Stimulated activated CD8-positive, alpha-beta memory T cell treated with anti-CD3 and anti-CD28 coated beads, Interleukin-2, amount 100 ng/mL, for 48 hours (primary cell): ENCODE measurements at places on chromosomes 6 and 20.

- DNase-seq = no peak
Measured at GRCh38 chr6:134480593-134480992, 162.7 kb upstream of the SGK1 start.

DNA sequence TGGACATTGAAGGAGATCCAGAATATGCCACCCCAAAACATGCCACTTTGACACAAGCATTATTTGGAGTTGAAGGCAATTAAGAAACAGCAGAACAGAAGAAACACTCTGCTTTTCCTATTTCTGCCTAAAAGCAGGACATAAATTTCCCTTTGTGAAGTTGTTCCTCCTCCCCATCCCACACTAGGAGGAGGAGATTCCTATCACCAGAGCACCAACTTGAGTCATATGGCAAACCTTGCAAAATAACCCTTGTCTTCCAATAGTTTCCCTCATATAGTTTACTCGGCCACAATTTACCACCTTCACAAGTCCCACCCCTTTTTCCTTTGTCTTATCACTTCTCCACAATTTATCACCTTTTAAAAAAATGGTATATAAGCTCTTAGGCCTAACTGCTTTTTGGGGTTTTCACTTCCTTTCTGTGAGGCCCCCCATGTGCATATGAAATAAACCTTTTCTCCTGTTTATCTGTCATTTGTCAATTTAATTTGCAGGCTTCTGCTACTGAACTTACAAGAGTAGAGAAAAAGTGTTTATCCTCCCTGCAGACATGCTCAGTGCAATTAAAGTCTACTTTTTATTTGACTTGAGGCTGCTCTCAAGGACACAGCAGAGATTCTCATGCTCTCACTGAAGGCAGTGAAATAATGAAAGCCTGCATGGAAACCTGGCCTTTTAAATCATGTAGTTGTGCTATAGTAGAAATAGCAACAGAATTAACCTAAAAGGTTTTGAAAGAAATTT, 2.8 kb upstream of the RAB23 start:
- no peak for DNase-seq

DNA sequence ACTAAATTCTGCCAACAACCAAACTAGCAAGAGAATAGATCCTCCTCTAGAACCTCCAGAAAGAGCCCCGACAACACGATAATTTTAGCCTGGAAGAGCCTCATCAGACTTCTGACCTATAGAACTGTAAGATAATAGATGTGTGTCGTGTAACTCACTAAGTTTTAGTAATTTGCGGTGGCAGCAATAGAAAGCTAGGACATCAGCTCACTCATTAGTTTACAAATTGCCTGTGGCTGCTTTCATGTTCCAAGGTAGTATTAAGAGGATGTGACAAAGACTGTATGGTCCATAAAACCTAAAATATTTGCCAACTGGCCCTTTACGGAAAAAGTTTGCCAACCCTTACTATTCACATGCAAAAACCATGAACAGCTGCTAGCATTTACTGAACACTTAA, 17.3 kb downstream of the CYP24A1 start:
- no peak for DNase-seq

DNA sequence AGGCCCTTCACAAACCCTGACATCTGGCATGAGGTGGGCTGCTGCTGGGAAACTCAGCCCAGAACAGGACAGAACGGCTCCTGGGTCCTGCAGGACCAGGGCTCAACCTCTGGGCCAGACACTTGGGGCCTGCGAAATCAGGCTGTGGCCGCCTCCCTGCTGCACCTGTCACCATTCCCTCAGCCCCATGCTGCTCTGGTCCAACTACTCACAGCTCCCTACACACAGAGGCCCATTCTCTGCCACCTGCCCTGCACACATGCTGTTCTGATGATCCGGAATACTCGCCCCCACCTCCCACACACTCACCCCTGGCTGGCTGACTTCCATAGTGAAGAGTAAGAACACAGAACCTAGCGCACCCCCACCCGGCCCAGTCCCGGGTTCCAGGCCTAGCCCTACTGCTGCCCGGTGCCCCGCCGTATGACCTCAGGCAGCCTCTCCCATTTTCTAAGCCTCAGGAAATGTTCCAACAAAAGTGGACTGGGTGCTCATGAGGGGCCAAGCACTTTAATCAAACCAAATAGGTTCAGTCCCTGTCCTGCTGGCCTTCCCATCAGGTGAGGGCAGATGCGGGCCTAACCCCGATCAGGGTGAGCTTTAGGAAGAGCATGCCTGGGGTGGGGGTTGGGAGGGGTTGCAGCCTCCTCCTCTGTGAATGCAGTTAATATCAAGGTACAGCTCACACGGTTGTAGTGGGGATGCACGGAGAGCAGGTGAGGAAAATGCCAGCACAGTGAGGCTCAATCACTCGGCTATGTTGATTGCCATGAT, 3.9 kb downstream of the PEDS1 start:
- no peak for DNase-seq

- DNase-seq = no peak
Measured at GRCh38 chr20:20233041-20233514, 134.8 kb upstream of the INSM1 start.

GRCh38 chr20:52047811-52048764, 143.5 kb downstream of the ZFP64 start:
- DNase-seq = peak; percentile 14

- DNase-seq = no peak
Measured at GRCh38 chr20:48812600-48813445, 15.0 kb downstream of the PREX1 start.

GRCh38 chr20:11437090-11437489, 480.6 kb upstream of the BTBD3 start:
- no peak for DNase-seq

GRCh38 chr6:108348655-108349349, 53.9 kb downstream of the AFG1L start:
- DNase-seq = no peak

DNA sequence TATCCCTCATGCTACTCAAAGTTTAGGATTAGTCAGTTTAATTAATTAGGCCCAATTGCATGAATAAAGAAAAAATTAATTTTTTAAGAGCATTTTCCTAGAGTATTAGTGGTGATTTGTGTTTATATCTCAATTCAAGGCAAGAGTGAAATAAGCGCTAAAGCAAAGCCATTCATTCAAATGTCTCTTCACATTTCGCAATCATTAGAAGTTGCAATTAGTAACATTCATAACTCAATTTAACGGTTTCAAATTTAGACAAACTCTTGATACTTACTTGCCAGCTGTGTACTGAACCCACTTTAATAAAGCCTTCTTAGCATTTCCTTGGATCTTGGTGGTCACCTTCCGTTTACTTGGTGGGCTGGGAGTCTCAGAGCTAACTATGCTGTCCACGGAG, 127.2 kb downstream of the SYNE1 start:
- no peak for DNase-seq

DNA sequence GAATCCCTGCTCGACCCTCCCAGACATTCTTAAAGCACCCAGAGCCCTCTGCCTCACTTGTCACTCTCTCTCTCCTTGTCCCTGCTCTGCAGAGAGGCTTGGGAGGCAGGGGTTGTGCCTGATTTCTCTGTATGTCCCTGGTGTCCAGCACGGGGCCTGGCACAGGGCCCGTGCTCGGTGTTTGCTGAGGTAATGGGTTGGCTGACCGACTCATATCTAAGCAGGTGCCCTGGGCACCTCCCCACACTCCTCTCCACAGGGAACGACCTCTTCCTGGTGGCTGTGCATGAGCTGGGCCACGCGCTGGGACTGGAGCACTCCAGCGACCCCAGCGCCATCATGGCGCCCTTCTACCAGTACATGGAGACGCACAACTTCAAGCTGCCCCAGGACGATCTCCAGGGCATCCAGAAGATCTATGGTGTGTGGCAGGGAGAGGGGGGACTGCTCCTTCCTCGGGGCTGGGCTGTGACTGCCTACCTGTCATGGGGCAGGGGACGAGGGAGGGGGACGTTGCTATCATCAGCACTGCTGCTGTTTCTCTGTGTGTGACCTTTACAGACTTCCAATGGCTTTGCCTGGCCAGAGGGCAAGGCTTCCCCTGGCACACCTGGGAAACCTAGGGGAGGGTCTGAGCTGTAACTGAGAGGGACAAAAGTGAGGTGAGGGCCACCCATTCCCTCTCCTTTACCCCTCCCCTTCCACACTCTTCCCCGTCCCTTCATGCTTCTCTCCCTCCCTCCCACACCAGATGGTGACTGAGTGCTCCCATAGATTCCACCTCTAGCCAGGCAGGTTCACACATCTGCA, 14.2 kb downstream of the MMP24OS start:
- no peak for DNase-seq

GRCh38 chr6:98920904-98921431, 26.8 kb downstream of the FBXL4 start:
- no peak for DNase-seq

DNA sequence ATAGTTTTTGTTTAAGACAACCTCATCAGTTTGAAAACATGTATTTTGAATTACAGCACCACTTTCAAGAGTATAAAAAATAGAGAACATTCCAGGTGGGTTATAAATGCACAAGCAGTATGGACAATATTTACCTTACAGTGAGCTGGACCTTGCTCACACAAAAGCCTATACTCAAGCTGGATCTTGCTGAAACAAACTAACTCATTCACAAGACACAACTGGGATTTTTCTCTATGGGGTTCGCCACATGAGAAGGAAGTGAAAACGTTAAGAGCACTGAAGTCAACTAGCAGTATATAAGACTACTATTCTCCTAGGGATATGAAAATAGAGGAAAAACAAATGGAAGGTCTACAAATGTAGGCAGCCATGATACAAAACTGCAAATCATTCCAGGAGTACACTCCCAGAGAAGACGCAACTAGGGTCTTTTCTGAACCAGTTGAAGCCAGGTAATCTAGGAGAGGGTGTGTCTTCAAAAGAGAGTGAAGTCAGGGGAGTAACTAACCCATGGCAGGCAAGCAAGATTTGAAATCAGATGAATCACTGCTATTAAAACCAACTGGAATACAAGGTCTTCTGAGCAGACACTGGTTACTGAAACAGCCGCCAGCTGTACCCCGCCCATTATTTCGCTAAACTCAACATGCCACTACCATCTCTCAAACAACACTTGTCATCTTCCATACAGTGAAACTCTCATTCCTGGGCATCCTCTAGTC, 26.5 kb downstream of the STAU1 start:
- no peak for DNase-seq

DNA sequence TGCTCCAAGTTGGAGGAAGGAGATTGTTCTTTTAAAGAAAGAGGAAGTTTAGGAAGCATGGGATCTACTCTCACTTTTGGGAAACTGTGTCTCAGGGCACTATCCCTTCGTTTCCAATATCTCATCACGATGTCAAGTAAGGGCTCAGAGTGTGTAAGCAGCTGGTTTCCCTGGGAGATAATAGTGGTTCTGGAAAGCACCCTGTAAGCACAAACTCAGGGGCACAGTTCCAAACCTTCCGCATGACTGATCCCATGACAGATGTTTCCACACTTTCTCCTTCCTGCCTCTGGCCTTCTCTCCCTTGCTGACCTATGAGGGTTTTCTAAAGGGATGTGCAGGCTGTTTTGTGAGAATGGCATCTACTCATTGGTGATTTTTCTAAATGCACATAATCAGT, 33.9 kb downstream of the ADTRP start:
- DNase-seq = no peak

DNA sequence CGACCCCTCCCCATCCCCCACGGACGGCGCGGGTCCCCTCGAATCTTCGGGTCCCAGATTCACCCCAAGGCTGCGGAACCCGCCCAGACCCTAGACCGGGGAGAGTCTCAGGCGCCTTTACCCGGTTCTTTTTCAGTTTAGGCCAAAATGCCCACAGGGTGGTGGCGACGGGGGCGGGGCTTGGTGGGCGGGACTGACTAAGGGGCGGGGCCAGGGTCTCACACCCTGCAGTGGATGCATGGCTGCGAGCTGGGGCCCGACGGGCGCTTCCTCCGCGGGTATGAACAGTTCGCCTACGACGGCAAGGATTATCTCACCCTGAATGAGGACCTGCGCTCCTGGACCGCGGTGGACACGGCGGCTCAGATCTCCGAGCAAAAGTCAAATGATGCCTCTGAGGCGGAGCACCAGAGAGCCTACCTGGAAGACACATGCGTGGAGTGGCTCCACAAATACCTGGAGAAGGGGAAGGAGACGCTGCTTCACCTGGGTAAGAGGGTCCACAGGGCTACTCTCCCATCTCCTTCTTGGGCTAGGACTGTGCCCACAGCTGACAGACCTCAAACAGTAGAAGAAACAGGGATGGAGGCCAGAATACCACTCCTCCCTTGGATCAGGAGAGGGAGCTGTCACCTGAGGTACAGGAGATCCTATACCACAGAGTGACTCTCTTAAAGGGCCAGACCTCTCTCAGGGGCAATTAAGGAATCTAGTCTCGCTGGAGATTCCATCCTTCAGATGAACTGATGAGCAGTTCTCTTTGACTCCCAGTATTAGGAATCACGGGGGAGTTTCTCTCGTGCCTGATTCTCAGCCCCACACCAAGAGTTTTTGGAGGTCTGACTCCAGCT, 942 bp downstream of the HLA-E start:
- peak; percentile 77 for DNase-seq

DNA sequence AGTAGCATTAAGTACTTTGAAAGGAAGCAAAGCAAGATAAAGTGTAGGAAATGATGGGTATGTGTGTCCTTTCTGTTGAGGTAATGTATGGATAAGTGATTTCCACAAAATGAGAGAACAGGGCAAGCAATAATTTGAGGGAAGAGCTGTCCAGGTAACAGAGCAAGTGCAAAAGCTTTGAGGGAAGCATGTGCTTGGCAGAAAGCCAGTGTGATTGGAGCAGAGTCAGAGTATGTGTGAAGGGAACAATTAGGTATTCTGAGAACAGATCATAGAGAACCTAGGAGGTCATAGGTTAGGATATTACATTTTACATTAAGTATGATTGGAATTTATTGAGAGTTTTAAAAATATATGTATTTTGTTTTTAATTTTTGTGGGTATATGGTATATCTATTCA, 30.2 kb upstream of the MAN1A1 start:
- no peak for DNase-seq

DNA sequence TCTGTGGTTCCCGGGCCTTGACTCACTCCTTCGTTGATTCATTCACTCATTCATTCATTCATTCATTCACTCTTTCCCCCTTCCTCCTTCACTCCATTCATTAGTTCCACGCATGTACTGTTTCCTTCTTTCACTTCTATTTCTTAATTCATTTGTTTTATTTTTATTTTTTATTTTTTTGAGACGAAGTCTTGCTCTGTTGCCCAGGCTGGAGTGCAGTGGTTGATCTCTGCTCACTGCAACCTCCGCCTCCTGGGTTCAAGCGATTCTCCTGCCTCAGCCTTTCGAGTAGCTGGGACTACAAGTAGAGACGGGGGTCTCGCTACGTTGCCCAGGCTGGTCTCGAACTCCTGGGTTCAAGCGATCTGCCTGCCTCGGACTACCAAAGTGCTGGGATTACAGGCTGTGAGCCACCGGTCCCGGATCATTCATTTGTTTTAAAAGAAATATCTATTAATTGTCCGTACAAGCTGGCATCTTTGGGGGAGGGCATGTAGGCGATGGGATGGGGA, 427 bp upstream of the NFKBIE start:
- no peak for DNase-seq

- DNase-seq = no peak
Measured at GRCh38 chr20:51014797-51015722, 7.8 kb downstream of the KCNG1 start.

DNA sequence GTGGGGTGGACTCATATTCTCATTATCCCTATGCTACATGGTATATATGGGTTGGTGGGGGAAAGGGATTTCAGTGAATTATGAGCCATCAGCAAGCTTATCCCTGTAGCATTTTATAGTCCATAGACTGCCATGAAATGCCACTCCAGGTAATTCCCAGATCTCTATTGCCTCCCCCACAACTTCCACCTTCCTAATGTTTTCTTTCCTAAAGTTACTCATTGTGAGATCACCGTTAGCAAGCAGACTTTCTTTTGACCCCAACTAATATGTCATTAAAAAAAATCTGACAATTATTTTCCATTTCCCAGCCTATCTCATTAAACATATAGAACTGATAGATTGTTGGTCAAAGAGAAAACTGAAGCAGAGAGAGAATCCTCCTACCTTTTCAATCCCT, 40.7 kb upstream of the TBX18 start:
- no peak for DNase-seq
